Stimulated activated CD8-positive, alpha-beta memory T cell treated with anti-CD3 and anti-CD28 coated beads, Interleukin-15, amount 100 ng/mL, for 48 hours (primary cell): ENCODE measurements at places on chromosomes 5 and 9.

DNA sequence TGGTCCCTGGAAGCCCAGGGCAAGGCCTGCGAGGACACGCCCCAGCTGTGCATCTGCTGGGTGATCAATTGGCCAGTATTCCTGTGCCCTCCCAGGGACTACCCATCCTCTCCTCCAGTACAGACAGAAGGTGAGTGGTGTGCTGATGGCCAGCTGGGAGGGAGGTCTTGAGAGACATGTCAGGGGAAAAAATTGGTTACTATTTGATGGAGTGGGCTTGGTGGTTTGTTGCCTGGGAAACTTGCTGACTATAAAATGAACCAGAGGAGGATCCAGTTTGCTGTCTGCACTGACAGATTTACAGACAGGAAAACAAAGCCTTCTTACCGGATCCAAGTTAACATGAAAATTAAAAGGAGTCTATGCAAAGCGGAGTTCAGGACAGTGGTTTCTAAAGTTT, 40.3 kb downstream of the MAP1B start:
- no peak for DNase-seq

- no peak for DNase-seq
Observed at GRCh38 chr5:83780699-83781350, 60.2 kb upstream of the HAPLN1 start.

GRCh38 chr9:3059781-3060468, 216.0 kb upstream of the PUM3 start:
- DNase-seq, result no peak

- DNase-seq, result no peak
Observed at GRCh38 chr5:177496727-177497291, 595 bp downstream of the PDLIM7 start.

DNA sequence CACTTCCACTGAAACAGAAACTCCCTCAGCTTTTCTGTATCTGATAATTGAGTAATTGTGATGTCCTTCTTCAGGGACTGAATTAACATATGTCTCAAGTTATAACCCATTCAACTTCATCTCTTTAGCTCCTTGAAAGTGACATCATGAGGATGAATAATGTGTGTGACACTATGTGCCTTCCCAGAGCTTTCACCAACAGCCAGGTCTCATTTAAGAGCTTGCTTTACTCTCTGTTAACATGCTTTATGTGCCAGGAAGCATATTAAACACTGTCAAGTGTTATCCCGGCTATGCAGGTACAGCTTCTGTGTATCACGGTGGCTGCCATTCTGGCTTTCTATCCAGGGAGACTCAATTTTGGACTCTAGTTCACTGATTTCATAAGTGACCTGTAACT, 799.9 kb downstream of the CDH12 start:
- no peak for DNase-seq

DNA sequence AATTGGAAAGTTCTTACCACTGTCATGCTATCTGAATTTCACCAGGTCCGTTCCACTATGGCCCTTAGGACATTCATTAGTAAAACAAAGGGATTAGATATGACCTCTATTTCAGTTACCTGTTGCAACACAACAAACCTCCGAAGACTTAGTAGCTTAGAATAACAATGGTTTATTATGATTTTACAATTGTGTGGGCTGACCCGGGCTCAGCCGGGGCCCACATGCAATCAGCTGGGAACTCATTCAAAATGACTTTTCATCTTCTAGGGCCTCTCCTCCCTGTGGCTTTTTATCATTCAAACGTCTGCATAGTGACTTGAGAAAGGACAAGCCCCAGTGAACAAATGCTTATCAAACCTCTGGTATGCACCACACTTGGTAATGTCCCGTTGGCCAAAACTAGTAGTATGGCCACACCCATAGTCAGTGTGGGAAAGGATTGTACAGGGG, 2.3 kb upstream of the FBXW11 start:
- no peak for DNase-seq

- DNase-seq, result no peak
Observed at GRCh38 chr9:136584401-136584932, 38.6 kb upstream of the NOTCH1 start.

DNA sequence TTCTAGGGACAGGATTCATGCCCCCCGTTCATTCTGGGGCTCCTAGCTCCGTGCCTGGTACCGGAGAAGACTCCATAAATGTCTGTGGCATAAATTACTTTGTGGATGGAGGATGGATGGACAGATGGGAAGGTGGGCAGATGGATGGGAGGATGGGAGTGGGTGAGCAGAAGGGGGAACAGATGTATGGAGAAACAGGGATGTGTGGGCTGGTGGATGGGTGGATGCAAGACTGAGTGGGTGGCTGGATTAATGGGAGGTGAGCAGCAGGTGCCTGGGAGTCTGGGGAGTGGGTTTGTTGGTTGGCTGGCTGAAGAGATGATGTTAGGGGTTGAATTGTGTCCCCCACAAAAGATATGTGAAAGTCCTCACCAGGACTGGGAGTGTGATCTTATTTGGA, 43.5 kb downstream of the SARDH start:
- no peak for DNase-seq

DNA sequence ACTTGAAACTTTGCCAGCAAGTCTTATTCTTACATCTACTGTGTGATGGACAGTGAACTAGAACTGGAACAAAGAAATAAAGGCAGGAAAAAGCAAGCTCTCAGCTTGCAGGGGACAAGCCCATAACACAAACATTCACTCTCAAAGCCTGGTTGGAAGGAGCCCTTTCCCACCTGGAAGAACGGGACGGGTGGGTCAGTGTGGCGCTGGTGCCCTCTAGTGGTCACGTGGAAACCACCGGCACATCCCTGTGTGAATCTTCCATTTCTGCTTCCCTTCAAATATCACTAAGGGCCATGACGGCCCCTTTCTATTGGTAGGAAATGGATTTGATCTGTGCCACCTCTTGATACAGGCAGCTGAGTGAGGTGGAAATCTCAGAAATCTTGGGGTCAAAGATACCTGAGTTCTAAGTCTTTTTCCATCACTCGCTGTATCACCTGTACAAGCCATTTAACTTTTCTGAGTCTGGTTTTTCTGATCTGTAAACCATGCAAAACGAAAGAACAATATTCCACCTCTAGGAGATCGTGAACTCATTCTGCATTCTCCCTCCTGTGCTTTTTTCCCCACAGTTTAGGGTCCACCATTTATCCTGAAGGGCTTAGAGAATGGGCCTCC, 211.6 kb downstream of the MSX2 start:
- DNase-seq, result no peak

GRCh38 chr5:142970440-142971030, 200.4 kb downstream of the ARHGAP26 start:
- DNase-seq, result no peak
